Activated effector memory CD4-positive, alpha-beta T cell treated with anti-CD3 and anti-CD28 coated beads, Interleukin-2, amount 50 U/mL, for 16 hours (primary cell): ENCODE measurements at places on chromosomes 5 and 9.

DNA sequence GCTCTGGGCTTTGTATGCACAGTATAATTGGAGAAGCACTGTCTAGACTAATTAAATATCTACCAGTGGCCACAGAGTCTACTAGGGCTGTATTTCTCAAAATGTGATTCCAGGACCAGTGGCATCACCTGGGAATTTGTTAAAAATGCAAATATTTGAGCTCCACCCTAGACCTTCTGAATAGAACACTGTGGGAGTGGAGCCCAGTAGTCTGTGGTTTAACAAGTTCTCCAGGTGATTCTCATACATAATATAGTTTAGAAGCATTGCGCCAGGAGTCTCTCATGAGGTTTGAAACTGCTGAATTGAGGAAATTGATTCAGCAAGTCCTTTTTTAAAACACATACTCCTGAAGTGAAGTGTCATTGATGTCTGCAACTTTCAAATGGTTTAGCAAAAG is 74.7 kb downstream of the FCHO2 start:
- no peak for DNase-seq

DNA sequence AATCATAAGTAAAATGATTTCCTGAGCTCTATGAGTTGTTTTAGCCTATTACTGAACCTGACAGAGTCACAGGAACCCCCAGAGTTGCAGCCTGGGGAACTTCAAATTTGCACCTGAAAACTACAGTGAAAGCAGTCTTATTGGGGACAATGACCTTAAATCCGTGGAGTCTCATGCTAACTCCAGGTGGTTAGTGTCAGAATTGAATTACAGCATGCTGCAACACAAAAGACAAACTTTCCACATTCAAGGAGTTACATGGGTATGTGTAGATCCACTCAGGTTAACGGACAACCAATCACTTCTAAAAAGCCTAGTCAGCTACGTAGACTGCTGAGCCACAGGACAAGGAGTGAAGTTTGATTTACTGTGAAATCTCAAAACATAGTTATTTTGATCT is 49.7 kb downstream of the PLPP1 start:
- DNase-seq = no peak

DNA sequence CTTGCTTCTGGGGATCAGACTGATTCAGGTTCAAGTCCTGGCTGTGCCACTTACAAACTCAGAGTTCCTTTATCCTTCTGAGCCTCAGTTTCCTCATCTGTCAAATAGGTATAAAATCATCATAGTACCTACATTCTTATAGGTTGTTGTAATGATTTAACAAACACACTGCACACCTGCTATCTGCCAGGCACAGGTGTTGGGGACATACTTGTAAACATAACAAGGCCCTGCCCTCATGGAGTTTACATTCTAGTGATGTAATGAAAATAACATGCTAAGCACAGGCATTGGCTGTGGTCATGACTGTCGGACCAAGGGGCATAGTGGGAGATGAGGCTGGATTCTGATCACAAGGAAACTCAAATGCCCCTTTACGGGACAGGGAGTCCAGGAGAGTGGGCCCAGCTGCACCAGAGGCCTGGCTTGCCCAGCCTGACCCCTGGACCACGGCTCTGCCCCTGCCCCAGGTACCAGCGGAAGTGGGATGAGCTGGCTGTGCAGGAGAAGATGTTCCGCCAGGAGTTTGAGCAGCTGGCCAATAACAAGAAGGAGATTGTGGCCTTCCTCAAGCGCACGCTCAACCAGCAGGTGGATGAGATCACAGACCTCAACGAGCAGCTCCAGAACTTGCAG is 2.3 kb downstream of the CFAP157 start:
- no peak for DNase-seq

- DNase-seq = no peak
Observed at GRCh38 chr5:111859533-111860270, 102.7 kb upstream of the NREP start.

DNA sequence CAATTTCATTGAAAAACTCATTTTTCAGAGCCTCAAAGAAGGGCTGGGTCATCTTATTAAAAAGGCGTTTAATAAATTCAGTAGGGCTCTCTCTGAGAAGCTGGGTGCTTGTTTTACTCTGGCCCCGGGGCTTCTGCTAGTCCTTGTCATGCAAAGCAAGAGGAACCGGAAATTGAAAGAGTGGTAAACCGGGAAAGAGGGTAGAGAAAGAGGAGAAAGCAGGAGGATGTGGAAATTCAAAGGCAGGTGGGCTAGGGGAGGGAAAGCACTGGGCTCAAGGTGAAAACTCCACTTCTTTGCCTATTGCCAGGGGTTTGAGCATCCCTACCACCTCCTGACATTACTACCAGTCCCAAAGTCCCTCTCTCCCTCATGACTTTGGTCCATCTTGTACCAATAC is 64.6 kb upstream of the AGXT2 start:
- DNase-seq = no peak

DNA sequence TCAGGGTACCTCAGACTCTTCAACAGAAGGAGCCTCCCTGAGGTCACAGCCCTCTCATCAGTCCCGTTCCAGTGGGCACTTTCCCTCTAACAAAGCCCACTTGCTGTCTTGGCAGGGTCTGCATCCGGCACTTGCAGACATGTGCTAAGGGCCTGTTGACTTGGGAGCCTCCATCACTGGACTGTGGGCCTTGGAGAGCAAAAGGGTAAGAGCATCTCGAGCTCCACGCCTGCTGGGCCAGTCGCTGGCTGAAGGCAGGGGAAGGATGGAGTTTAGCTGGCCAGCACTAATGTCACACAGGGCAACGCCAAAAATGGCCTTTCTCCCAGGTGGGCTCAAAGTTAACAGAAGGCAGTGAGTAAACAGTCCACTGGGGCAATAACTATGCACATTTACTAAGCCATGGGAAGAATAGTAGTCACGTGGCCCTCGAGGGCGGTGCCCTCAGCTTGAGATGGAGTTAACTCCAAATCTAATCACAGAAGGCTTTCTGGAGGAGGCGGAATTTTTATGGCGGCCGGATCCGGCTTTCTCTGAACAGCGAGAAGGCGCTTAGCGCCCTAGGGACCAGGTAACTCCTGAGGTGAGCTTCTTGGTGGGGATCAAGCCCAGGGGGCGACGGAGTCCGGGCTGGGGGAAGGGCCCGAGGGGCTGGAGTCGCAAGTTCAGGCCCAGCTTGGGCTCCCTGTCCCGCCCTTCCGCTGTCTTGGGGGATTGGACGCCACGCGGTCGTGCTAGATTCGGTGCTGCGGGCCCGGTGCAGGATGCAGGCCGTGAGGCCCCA is 2.0 kb upstream of the NSD1 start:
- DNase-seq = peak; percentile 62

DNA sequence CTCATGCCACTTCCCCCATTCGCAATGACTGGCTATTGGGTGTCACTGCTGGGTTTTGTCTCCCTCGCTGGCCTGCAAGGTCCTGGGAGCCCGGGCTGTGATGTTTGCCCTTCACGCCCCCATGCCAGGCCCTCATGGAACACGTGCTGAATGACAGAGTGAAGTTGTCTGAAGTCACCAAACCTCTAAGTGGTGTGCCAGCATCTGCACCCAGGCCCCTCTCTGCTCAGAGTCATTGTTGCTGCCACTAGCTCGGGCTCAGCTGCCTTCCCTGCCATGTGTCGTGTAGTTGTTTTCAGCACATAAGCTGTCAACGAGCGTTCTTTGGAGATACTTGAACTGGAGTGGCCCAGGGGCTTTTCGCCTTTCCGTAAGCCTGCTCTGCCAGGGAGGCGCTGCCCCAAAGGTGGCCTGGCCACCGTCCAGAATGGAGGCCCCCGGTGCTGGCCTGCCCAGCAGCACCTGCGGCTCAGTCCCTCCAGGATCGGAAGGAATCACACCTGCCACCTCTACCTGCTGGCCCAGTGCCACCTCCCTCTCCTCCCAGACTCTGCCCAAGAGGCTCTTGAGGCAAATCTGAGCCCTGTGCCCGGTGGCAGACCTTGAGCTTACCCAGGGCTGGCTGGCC is 250.1 kb downstream of the PBX3 start:
- DNase-seq = peak; percentile 50

- DNase-seq = no peak
Observed at GRCh38 chr5:17895288-17896033, 261.2 kb downstream of the TAF11L14 start.

DNA sequence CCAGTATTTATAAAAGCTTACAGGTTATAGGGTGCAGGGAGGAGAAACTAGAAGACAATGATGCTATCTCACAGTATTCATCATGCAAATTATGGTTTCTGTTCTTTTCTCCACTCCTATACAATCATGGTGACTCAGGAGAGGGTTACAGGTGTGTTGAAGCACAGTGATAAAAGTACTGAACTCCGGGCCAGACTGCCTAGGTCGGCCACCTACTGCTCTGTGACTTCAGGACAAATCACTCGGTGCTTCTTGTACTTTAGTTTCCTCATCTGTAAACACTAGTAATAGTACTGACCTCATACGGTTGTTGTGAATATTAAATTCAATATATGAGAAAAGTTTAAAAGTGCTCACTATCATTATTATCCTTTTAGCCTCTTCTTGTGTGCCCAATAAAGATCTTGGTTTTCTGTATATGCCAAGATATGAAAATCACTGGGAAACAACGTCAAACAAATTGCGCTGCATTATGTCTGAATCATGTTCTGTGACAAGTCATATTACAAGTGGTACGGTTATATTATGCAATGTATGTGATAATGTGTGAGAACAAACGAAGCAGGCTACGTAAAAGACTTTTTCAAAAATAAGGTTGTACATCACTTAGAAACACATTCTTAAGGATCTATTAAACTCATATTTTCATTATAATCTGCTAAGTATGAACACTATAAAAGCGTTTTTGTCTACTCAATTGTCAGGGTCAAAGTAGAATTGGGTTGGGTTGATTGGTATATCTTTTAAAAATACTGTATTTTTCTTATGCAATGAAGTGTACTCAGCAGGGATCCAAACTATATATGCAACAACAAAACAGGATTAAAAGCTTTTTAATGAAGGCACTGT is 153.3 kb downstream of the EFNA5 start:
- no peak for DNase-seq

- no peak for DNase-seq
Observed at GRCh38 chr5:64632251-64632650, 58.1 kb upstream of the SHISAL2B start.

GRCh38 chr9:133787754-133788025 is 49.5 kb upstream of the SARDH start:
- no peak for DNase-seq

GRCh38 chr9:6098431-6098830 is 83.0 kb upstream of the RANBP6 start:
- DNase-seq = no peak

DNA sequence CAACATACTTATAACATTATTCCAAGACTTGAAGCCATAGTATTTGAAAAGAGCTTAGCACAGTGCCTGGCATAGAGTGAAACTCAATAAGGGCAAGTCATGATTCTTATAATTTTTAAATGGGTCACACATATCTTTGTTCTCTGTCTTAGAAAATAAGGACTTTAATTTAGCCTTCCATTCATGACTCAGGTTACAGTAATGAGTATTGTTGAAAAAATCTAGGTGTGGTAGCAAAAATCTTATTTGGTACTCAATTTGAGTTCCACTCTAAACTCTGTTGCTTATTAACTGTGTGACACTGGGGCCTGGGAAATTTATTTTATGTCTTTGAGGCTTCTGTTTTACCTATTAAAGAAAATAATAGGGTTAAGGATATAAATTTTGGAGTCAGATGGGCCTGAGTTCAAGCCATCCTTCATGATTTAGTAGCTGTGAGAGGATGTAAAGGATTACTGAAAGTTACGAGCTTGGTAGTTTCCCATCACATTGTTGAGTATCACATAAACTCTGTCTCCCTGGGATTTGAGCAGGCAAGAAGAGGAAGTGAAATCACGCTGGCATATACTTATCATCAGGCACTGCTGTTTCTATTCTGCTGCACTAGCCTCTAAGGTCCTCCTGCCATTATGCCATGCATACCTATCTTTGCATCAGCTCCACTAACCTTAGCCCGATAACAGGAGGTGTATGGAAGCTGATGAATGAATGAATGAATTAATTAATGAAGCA is 1.5 kb downstream of the SPINK9 start:
- no peak for DNase-seq

- DNase-seq = no peak
Observed at GRCh38 chr5:124576848-124577409, 169.5 kb downstream of the ZNF608 start.

GRCh38 chr9:104778802-104779201 is 14.9 kb downstream of the NIPSNAP3B start:
- DNase-seq = no peak

GRCh38 chr5:132822650-132823480 is 7.6 kb downstream of the SHROOM1 start:
- no peak for DNase-seq

DNA sequence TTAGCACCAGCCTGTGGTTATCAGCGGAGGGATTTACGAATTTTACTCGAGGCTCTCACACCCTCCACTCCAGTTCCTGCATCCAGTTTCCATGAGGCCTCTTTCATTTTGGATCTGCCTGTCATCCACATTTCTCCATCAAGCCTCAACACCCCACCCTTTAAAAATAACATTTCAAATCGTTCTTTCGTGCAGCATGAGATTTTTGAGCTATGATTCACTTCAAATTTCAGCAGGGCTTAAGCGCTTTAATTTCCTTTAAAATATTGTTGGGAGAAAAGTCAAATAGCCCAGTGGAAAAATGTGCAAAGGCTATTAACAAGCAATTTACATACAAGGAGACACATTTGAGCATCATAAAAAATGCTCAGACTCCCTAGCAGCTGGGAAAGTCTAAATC is 103.2 kb downstream of the MSX2 start:
- no peak for DNase-seq

DNA sequence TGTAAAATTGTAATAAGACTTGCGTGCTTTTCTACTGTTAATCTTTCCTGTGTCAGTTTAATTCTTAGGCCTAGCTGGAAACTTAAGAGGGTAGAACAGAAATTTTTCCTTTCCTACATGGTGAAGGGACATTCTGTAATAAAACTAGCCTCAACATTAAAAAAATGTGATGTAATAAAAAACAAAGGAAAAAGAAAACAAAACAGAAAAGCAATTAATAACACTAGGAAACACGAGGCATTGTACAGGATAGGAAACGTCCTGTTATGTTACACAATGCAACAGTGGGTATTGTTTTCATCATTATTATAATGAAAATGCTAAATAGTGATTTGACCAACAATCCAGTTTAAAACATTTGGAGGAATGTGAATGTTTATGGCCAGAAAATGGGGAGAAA is 47.8 kb downstream of the FXN start:
- no peak for DNase-seq

- no peak for DNase-seq
Observed at GRCh38 chr5:93929131-93929530, 187.7 kb upstream of the POU5F2 start.

GRCh38 chr9:2000314-2000713 is 14.8 kb upstream of the SMARCA2 start:
- DNase-seq = no peak

GRCh38 chr5:35038891-35039290 is 8.9 kb downstream of the AGXT2 start:
- DNase-seq = no peak

- no peak for DNase-seq
Observed at GRCh38 chr9:32486839-32487562, 39.0 kb downstream of the RIGI start.

DNA sequence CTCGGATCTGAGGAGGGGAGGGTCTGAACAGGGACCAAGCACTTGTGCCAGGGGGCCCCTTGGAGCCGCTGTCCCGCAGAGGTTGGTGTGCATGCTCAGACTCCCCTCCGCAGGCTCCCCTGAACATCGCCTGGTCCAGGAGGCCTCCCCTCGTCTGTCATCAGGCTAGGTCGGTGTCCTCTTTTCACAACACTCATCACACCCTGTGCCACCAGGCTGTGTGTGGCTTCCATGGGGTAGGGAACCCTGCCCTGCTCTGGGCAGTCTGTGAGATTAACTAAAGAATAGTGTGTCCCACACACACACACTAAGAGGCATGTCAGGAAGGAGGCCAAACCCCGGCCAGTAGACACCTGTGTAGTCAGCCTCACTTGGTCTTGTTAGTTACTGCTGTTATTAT is 119.3 kb downstream of the C5orf15 start:
- DNase-seq = peak; percentile 53
